ENCODE measurements at places on chromosomes 3 and 15.

DNA sequence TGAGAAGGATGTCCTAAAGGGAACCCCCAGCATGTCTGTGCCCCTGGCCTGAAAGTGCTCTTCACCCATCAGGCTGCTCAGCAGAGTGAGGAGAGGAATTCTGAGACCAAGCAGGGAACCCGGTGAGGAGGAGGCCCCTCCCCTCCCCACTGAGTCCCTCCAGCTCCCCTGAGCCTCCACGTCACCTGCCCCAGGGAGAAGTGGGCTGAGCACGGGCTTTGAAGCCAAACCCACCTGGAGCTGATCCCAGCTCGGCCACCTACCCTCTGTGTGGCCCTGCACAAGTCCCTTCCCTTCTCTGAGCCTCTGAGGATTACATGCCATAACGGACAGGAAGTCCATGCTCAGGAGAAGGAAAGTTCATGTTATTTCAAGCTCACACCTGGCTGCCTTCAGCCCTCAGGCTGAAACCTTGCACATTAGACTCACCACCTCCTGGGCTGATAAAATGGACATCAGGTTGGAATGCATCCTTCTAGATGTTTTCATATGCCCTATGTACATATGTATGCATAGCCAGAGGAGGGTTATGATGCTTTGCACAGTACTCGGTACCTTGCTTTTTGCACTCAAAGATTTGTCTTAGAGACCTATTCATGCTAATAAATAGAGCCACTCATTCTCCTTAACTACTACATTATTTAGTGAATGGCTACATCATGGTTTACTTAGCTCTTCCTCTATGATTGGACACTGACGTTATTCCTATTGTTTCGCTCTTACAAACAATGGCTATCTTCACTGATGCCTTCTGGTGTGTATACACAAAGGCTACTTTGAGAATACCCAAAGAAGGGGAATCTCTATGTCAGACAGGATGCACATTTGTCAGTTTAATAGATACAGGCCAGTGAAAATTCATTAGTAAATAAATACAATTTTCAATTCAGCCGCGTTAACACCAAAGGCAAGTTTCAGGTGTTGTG is 31.6 kb upstream of the GATA2 start:
- DNase-seq: no peak

DNA sequence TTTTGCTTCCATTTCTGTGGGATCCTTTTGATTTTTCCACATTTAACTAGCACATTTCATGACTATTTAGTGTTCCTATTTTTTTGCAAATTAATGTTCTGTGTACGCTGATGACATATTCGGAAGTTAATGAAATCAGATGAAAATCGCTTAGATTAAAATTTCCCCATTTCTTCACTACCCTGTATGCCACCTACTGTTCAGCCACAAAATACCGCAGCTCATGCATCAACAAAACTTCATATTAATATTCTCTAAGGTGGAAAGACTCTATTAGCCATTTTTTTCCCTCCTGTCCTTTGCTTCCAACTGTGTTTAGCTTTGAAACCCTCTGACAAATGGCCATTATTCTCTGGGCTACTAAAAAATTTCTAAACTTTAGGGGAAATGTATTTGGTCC is 300.6 kb downstream of the MECOM start:
- no peak for DNase-seq

GRCh38 chr3:155853214-155854140 is 750 bp downstream of the SLC33A1 start:
- peak; percentile 29 for DNase-seq

DNA sequence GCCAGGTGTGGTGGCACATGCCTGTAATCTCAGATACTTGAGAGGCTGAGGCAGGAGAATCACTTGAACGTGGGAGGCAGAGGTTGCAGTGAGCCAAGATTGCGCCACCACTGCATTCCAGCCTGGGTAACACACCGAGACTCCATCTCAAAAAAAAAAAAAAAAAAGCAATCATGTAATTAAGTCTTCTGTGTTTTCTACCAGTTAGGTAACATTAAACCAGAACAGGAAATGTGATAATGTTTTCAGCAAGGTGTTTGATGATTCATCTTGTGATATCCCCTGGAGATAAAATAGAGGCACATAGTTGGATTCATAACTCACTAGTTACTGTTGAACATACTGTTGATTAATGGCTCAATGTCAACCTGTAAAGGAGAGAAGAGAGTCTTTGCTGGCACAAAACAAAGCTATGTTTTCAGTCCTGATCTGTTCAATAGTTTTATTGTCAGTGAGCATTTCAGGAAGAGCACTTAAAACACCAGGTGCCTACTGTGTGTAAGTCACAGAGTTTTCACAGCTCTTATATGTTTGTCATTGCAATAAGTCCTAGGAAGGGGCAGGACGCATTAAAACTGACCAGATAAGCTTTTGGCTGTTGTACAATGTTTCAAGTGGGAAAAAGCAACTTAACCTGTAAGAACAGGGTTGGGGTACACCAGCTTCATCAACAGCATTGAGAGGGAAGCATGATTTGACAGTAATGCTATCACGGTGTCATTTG is 19.5 kb downstream of the DNAJB11 start:
- peak; percentile 26 for DNase-seq

DNA sequence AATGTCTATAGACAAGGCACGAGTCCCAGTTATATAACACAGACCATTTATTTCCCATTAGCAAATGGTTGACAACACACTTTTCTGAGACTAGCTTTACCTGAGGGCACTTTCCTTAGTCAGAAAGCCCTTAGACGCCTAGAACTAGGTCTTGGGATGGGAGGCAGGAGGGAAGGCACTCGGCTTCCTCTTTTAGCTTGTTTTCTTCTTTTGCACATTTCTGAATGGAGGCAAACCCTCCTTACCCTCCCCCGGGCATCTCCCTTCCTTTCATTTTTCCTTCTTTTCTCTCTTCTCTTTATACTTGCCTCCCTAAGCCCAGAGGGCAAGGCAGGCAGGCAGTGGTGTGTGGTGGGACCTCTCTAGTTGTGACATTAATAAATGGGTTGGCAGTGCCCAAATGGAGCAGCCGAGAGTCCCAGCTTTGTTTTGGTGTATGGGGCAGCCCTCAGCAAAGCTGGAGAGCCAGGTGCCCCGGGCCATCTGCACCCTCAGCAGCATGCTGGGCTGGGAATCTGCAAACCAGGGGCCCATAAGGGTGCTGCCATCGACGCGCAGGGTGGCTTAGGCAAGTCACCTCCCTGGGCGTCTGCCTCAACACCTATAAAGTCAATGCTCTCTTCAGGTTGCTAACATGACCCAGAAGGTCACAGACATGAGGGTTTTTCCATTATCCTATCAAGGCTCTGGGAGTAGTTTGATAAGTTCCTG is 21.1 kb upstream of the BCL2L10 start:
- DNase-seq: no peak

Data from CD4-positive, alpha-beta T cell treated with Interleukin-21 for 1 hour (primary cell).